ENCODE measurements at places on chromosomes 3 and 15.

DNA sequence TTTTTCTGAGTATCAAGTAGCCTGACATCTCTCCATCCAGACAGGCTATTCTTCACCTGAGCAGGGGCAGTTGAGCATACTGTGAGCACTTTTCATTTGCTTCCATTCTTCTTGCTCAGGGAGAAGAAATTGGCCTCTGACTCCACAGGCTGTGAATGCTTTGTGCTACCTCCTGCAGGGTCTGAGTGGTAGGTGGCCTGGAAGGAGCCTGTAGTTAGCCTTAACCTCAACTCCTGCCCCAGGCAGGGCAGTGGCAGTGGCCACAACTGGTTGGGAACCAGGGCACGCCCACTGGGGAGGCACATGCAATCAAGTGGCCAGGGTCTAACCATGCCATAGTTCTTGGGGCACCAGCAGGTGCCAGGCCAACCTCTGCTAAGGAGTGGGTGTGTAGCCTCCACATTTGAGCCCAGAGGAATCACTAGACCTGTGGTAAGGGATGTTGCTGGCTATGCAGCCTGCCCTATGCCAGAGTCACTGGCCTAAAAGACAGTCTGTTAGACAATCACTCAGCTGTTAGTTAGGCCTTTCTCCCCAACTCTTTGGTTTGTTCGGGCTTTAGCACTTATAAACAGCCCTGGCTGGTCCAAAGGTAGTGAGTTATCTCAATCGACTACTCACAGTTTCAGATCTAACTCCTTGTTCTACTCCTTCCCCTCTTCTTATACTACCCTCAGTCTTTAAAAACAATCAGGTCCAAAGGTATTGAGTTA is 7.4 kb downstream of the C3orf62 start:
- DNase-seq: no peak

- no peak for DNase-seq
Measured at GRCh38 chr15:42504631-42505030, 9.2 kb downstream of the SNAP23 start.

- DNase-seq: no peak
Measured at GRCh38 chr3:184666442-184666841, 45.4 kb downstream of the MAGEF1 start.

DNA sequence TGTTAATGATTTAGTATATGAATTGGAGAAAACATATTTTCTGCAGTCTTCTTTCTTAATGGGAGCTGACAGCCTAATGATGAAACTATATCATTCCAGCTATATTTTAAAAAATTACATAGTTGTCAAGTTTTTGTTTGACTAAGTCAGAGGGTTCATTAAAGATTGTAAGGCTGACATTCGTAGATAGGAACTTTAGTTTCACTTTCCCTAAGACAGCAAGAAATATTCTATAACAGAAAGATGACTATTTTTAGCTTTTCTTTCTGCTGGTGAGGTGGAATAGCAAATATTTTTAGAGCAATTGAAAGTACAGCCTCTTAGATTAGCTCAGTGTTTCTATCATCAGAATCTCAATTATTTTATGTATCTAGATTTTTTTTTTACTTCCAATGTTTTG is 60.2 kb downstream of the PIAS1 start:
- peak; percentile 55 for DNase-seq

Data from HCEC 1CT (cell line).